ENCODE measurements at places on chromosomes 1 and 21.

- peak; percentile 18 for DNase-seq
Observed at GRCh38 chr1:209989525-209989924, 51.5 kb downstream of the SYT14 start.

DNA sequence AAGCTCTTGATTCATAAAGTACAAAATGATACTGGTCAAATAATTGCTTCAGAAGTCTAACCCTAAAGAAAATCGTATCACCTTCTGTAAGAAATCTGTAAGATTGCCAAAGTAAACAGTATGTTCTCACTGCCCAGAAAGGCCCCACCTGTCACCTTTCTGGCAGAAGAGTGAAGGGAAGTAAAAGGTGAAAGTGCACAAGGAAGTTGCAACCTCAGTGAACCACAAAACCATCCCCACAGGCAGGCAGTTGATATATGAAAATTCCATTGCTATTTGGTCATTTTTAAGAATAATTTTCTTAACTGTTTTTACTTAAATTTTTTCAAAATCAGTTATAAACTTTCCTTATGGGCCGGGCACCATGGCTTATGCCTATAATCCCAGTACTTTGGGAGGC, 48.5 kb upstream of the FBXO28 start:
- no peak for DNase-seq

GRCh38 chr1:221782970-221783369, 41.1 kb upstream of the DUSP10 start:
- DNase-seq: no peak

DNA sequence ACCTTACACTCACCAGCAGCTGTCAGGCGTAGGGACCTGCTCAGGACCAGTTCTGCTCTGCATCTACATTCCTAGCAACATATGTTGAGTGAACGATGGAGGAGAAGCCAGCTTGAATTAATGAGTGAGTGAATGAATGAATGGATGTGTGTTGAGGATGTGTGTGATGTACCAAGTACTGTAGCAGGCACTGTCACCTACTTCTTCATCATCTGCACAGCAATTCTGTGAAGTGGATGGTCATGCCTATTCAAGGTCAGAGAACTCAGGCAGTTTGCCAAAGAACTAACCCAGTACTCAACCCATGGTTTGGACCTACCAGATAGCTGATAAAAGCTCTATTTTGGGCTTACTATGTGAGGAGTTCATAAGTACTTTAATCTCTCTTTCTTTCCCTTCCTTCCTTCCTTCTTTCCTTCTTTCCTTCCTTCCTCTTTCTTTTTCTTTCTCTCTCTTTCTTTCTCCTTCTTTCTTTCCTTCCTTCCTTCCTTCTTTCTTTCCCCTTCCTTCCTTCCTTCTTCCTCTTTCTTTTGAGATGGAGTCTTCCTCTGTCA, 56.9 kb downstream of the ATP1A1 start:
- no peak for DNase-seq

GRCh38 chr1:219177940-219178339, 4.3 kb downstream of the LYPLAL1 start:
- DNase-seq: no peak

- no peak for DNase-seq
Observed at GRCh38 chr1:114002492-114003239, 23.4 kb downstream of the OLFML3 start.

DNA sequence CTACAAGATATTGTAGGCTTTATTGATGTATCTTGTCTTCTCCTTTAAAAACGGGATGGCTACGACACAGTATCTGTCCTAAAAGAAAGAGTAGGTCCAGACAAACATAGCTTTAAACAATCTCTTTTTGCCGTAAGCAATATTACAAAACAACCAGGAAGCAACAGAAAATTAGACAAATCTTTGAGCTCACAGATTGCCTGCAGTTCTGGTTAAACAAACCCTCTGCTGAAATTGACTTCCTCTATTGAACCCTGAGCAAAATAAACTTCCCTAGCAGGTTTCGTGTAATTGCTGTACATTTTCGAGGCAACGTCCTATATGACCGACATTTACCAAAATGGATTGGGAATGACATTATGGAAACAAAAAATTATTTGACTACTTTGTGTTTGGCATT, 50.6 kb downstream of the CHML start:
- DNase-seq: no peak

- DNase-seq: no peak
Observed at GRCh38 chr1:229015806-229016205, 255.1 kb upstream of the RAB4A start.

GRCh38 chr1:159880430-159880829, 18.0 kb upstream of the VSIG8 start:
- no peak for DNase-seq

DNA sequence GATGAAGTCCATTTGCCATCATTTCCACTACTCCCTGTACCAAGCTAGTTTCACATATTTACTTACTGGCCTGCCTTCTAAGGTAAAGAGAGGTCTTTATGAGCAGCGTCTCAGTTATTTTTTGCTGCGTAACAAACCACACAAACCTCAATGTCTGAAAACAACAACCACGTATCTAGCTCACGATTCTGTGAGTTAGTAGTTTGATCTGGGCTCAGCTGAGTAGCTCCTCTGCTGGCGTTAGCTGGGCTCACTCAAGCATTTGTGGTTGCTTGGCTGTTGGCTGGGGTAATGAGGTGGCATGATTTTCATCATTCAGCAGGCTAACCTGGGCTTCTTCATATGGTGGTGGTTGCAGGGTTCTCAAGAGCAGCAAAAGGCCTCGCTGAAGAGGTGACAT, 225.4 kb downstream of the FOXD2 start:
- DNase-seq: no peak

GRCh38 chr1:203769505-203770343, 4.7 kb downstream of the LAX1 start:
- no peak for DNase-seq

GRCh38 chr1:212561501-212561931, 47.0 kb upstream of the ATF3 start:
- DNase-seq: no peak

DNA sequence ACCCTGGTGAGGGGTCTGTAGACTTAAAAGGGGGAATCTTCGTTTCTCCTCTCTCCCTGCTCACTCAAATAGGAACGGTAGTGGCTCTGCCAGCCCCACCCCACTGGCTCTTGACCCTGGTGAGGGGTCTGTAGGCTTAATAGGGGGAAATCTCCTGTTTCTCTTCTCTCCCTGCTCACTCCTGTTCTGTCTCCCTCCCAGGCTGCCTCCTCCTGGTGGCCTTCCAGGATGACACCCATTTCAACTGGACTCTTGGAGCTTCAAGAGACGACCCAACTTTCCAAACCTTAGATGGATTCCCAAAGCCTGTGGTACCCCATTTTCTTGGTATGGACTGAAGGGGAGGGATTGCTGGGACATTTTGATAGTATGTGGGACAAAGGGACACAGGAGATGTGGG, 1.4 kb upstream of the EPHB2 start:
- DNase-seq: no peak

GRCh38 chr1:211944733-211945500, 90.4 kb downstream of the INTS7 start:
- peak; percentile 29 for DNase-seq

DNA sequence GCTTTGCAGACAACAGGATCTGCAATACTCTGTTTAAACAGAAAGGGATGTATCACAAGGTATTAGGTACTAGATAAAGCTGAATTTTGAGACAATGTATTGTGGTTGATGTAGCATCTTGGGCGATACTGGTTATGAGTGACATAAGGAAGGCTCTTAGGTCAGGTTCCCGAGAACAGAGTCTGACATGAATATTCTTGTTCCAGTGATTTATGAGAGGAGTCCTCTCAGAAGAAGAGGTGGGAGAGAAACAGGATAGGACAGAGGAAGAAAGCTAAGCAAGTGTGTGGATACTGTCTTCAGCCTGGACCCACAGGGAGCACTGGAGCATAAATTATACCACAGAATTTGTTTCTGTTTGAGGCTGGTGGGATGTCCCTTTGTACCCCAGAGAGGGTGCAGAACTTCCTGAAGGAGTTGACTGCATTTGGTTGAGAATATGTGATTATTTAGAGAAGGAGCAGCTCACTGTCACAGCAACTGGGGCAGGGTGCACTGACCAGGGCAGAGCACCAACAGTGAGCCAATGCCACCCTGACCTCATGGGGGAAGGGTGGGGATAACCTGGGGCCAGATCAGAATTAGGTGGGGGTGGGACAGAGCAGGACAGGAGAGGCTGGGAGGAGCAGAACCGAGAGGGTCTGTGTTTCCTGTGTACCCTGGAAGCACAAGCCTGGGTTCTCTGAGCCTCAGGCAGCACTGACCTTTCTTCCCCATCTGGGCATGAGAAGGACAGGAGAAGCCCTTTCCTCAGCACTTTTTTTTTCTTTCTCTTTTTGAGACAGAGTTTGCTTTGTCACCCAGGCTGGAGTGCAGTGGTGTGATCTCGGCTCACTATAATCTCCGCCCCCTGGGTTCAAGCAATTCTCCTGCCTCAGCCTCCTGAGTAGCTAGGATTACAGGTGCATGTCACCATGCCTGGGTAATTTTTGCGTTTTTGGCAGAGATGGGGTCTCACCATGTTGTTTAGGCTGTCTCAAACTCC, 36.3 kb upstream of the SLC6A9 start:
- no peak for DNase-seq

GRCh38 chr1:240823357-240823756, 211.4 kb upstream of the GREM2 start:
- no peak for DNase-seq

GRCh38 chr1:197691816-197692215, 83.5 kb downstream of the DENND1B start:
- no peak for DNase-seq

- DNase-seq: no peak
Observed at GRCh38 chr1:33047839-33048305, 11.2 kb upstream of the AK2 start.

DNA sequence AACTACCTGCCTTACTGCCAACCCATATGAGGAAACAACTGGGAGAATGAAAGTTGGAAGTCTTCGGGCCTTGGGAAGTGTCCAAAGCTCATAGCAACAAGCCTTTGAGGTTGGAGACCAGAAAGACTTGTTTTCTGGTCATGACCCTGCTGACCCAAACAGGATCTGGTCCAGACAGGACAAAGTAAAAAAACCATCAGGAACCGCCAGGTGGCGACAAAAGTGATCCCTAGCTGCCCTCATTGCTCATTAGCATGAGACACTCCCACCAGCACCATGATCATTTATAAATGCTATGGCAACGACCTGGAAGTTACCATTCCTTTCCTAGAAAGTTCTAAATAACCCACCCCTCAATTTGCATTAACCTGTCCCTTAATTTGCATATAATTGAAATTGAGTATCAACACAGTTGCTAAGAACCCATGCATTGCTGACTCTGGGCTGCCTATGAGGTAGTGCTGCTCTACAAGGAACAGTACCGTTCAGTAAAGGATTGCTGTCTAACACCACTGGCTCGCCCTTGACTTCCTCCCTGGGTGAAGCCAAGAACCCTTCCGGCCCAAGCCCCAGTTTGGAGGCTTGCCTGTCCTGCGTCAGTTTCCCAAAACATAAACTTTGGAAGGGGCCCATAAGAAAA, 89.0 kb downstream of the URB2 start:
- DNase-seq: no peak

- DNase-seq: no peak
Observed at GRCh38 chr1:158154501-158154900, 26.2 kb upstream of the CD1D start.

- DNase-seq: no peak
Observed at GRCh38 chr1:168654198-168654915, 74.6 kb downstream of the DPT start.

DNA sequence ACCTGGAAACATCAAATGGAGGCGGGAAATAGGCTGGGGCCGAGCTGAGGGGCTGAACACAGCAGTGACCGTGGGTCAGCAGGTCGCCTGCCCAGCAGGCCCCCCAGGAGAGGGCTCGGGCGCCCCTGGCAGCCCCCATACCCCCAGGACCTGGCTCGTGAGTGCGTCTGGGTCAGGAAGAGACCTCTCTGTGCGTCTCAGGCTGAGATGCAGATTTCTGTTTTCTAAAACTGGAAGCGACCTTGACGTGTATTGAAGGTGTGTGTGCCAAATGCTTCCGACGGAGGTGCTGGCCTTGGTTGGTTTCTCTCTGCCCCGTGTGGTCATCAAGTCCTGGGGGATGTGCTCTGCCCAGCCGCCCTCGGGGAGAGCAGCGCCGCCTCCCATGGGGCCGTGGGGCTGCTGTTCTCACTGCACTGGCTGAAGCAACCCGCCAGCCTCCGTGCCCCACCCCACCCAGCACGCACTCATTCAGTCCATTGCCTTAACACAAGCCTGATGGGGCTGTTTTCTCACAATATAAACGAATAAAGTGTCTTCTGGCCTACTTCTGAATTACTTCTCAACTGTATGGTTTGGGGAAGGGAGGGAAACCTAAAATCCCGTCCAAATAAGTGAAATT, 7.4 kb downstream of the PEX10 start:
- no peak for DNase-seq

GRCh38 chr21:42298237-42298636, 17.0 kb downstream of the TFF3 start:
- no peak for DNase-seq

- peak; percentile 68 for DNase-seq
Observed at GRCh38 chr1:107142140-107142542, 1.3 kb downstream of the NTNG1 start.

DNA sequence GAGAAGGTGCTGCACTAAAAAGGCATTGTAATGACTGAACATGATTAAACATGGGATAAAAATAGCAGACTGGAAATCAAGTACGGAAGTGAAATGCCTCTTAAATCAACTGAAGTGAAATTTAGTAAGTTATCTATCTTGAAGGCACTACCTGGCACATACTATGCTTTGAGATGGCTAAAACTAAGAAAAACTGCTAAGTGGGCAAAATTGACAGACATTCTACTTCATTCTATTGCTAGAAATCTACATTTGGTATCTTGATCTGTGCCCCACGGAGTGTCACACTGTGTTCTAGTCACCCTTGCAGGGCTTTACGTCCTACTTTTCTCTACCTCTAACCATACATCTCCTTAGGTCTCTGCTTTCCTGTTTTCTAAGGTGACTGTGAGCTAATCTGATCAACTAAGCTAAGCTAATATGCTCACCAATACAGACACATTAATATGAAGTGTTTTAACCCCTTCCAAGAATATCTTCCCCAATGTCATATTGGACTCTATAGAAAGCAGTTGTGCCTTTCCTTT, 4.1 kb downstream of the PDC start:
- no peak for DNase-seq

DNA sequence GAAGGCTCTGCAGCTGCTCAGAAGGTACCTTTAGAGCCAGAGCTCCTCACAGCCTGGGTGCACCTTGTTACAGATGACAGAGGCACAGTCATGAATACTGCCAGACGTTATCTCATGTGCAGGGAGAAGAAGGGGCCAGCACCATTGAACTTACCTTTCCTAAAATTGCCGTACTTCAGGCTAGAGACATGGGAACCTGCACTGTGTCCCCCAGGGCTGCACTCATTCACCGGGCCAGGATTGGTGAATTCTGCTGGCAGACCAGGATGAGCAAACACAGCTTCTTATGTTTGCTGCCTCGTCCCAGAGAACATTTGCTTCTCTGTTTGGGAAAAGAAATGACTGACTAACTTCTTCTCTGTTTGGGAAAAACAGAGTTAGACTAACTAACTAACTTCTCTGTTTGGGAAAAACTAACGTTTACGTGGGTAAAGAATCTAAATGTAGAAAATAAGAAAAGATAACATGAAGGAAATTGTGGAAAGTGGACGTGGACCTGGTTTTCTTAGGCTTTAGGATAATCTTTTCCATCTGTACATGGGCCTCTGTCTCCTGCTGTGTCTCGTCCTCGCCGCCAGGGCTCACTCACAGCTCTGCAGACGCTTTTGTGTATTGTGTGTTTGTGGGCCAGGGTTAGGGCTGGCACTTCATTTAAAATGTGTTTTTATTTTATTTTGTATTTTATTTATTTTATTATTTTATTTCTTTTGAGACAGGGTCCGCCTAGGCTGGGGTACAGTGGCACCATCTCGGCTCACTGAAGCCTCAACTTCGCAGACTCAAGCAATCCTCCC, 9.9 kb downstream of the OBSCN start:
- no peak for DNase-seq

All from NCI-H2227 treated with DMSO at 0.1 percent for 48 hours (cell line).